ENCODE measurements at places on chromosomes 2 and 18. TPM values are rescaled to one million over a fixed set of nuclear protein-coding genes. Genes with fewer than 3 reads are reported as not detected.

Gene CHRNG
- not detected for total RNA-seq

Gene ITPRID2
- total RNA-seq: 79.3 TPM

Gene BCL11A
- total RNA-seq: 2.0 TPM

Gene CRYBA2
- total RNA-seq: not detected

Gene HRH4
- not detected for total RNA-seq

Gene CPS1
- 0.19 TPM for total RNA-seq

Gene IL18R1
- total RNA-seq: 7.7 TPM

Gene FHOD3
- total RNA-seq: not detected

Gene MAL
- total RNA-seq: 56.0 TPM

Gene C2orf49
- 28.9 TPM for total RNA-seq

Gene ZNF385B
- total RNA-seq: not detected

Gene GPR39
- not detected for total RNA-seq

Gene PLB1
- 0.90 TPM for total RNA-seq

Gene EPHA4
- total RNA-seq: 68.6 TPM

Gene TUBA3E
- total RNA-seq: not detected

Gene LINC00305
- not detected for total RNA-seq

Gene COL4A4
- not detected for total RNA-seq

Gene CTNNA2
- total RNA-seq: not detected

Gene PTPRN
- total RNA-seq: 0.39 TPM

Gene ANKRD53
- total RNA-seq: 1.7 TPM

Gene ELOA2
- not detected for total RNA-seq

Gene CACNB4
- 0.17 TPM for total RNA-seq

Gene RNF144A
- 25.8 TPM for total RNA-seq

Gene TPGS2
- total RNA-seq: 16.4 TPM

Gene NPC1
- 37.3 TPM for total RNA-seq

Gene CXCR4
- 2,159 TPM for total RNA-seq

Gene VWA3B
- not detected for total RNA-seq

Gene KCNJ3
- total RNA-seq: not detected

Gene GBX2
- total RNA-seq: not detected

Gene GPN1
- 40.6 TPM for total RNA-seq

Gene RGPD3
- total RNA-seq: 0.43 TPM

Gene PIEZO2
- total RNA-seq: not detected

Gene MC2R
- total RNA-seq: not detected

Gene TNFAIP6
- not detected for total RNA-seq

Gene SGPP2
- 0.73 TPM for total RNA-seq

Gene ACMSD
- not detected for total RNA-seq

Gene UGT1A9
- total RNA-seq: not detected

Gene EFHD1
- 0.92 TPM for total RNA-seq

Gene UGT1A3
- total RNA-seq: not detected

Gene ZNF512
- total RNA-seq: 12.4 TPM

Gene AOX1
- total RNA-seq: not detected

Gene ALK
- not detected for total RNA-seq

Gene CFAP210
- total RNA-seq: 1.4 TPM

Gene STON1
- 1.4 TPM for total RNA-seq

Gene GPR17
- not detected for total RNA-seq

Gene FEV
- not detected for total RNA-seq

Gene RPS27A
- total RNA-seq: 2,231 TPM

Gene GALR1
- total RNA-seq: not detected

Gene POTEI
- total RNA-seq: not detected

Gene CCDC150
- total RNA-seq: 0.72 TPM
